ENCODE measurements at places on chromosomes 4 and X.
A peak's percentile ranks its signal among the peaks of the same experiment; 100 is the strongest.

- no peak for DNase-seq
Measured at GRCh38 chr4:48379587-48380180, 38.4 kb downstream of the SLAIN2 start.

DNA sequence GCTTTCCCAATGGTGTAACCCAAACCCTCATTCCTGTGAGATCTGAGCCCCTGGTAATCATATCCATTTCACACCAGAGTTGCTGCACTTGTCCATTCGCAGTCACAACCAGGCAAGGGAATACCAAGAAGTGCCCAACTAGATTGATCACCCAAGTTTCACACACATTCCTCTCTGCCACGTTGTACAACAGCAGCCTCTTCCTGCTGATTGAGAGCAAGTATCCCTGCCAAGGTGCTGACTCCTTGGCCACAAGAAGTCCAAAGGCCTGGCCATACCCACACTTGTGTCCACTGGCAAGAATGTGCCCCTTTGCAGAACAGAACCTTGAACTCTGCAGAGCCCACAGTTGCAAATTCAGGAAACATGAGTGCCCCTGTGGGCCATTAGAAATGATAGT, 6.5 kb upstream of the ACOT9 start:
- no peak for DNase-seq

- no peak for DNase-seq
Measured at GRCh38 chrX:63809173-63809572, 24.2 kb upstream of the ARHGEF9 start.

DNA sequence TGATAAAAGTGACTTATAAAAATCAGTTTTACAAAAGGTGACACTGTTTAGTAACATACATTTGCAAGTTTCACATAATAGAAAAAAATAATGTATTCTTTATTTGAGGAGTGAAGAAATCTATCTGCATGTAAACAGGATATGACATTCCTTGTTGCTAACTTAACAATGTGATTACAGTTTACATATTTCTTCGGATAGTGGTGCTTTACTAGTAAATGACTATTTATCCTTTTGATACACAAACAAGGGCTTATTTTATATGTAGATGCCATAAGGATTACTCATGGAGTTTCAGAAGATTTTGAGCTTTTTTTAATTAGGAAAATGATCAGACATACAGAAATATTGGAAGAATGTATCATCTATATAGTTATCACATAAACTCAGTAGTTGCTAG, 126.5 kb downstream of the SLIT2 start:
- DNase-seq: no peak

DNA sequence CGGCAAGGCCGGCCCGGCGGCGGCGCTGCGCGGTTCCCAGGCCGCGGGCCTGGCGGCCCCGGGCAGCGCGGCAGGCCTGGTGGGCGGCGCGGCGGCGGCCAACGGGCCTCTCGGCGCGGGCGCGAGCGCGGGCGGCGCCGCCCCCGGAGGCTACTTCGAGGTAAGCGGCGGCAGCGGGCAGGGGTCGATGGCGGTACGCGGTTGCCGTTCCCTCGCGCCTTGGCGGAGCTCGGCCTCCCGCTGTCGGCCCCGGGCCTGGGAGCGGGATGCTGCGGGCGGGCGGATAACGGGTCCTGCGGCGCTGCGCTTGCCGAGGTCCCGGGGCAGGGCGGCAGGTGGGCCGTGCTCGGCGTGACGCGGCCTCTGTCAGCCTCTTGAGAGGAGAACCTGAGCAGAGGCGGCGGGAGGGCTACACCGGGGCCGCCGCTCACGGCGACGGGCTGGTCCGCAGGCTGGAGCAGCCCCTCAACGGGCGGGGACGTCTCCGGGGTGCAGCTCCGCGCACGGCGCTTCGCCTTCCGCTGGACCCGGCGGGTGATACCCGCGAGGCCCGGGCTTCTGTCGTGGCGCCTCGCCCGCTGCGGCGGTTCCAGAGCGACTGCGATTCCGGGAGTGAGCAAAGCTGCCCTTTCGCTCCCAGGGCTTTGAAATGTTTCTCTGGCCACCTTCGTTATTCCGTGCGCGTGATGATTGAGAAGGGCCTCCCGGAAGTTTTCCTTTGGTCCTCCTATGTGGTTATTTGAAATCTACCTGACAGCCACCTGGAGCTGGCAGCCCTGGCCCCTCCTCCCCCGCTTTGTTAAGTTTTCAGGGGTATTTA, 774 bp downstream of the FAM193A start:
- peak; percentile 44 for DNase-seq

DNA sequence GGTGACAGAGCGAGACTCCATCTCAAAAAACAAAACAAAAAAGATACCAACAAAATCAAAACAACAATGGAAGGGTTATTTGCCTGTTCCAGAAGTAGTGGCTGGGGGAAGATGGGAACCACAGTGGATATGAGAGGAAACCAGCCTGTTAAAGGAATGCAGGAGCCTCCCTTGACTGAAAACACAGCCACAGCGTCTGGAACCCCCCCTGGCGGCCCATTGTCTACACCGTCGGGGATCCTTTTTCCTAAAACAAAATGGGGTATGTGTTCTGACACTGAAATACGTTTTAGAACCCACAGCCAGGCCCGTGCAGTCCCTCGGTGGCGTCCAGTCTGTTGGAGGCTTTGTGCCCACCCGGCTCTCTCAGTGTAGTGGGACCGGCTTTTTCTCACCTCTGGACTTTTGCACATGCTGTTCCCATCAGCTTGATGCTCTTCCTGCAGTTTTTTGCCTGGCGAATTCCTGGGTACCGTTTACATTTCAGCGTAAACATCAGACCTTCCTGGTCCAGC, 19.6 kb downstream of the PIGG start:
- no peak for DNase-seq

DNA sequence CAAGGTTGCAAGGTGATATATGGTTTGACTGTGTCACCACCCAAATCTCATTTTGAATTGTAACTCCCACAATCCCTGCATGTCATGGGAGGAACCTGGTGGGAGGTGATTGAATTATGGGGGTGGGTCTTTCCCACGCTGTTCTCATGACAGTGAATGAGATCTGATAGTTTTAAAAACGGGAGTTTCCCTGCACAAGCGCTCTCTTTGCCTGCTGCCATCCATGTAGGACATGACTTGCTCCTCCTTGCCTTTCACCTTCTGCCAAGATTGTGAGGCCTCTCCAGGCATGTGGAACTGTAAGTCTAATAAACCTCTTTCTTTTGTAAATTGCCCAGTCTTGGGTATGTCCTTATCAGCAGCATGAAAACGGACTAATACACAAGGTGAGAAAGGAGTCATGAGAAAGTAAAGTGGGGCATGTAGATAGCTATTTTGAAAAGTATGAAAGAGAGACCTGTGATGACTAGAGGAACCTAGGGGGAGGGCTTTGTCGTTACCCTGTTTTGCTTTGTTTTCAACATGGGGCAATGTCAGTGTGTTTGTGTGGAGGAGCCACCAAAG, 6.3 kb downstream of the ZBTB49 start:
- DNase-seq: no peak

DNA sequence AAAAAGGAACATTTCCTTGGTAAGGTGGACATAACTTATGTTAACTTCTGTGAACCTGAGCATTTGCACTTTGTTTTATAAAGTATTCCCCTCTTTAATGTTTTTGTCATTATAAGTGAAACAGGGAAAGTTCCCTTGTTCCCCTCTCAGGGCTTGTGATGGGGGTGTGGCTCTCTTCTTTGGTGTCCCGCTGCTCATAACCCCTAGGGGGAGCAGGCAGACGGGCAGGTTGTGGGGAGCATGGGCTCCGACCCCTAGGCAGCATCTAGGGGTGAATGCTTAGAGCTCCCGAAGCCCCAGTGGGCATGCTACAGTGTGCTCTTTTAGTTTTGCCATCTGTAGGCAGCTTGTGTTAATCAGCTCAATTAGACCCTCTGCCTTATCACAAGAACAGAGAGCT, 200.4 kb downstream of the DACH2 start:
- no peak for DNase-seq

- no peak for DNase-seq
Measured at GRCh38 chr4:6419452-6420028, 52.9 kb downstream of the PPP2R2C start.

- no peak for DNase-seq
Measured at GRCh38 chr4:18366892-18367291, 345.3 kb upstream of the LCORL start.

- no peak for DNase-seq
Measured at GRCh38 chr4:17093481-17093880, 195.0 kb upstream of the LDB2 start.

GRCh38 chrX:21181232-21181853, 192.9 kb upstream of the CNKSR2 start:
- no peak for DNase-seq

DNA sequence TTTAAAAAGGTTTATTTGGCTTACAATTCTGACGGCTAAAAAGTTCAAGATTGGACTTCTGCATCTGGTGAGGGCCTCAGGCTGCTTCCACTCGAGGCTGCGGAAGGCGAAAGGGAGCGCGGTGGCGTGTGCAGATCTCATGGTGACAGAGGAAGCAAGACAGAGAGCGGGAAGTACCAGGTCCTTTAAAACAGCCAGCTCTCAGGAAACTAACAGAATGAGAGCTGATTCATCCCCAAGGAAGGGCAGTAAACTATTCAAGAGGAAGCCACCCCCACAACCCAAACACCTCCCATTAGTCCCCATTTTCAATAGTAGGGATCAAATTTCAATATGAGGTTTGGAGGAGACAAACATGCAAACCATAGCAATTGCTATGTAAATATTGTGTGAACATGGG, 2144.2 kb upstream of the AGA start:
- DNase-seq: no peak

- no peak for DNase-seq
Measured at GRCh38 chr4:74555231-74555630, 110.3 kb downstream of the AREG start.

DNA sequence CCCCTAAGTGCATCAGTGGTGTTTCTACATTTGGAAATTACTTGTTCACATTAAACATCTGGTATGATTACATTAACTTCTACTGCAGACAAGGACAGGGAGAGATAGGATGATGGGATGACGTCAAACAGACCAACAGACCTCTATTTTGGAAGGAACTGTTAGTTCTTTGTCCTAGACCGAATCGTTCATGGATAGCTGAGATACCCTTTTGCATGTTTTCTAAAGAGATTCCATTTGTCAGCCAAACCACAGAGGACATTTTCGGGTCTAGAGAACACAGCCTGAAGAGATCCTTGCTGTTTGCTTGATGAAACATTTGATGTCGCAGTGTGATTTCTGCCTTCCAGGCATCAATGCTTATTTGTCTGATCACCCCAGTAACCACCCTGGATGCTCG, 27.7 kb downstream of the CHST7 start:
- no peak for DNase-seq

DNA sequence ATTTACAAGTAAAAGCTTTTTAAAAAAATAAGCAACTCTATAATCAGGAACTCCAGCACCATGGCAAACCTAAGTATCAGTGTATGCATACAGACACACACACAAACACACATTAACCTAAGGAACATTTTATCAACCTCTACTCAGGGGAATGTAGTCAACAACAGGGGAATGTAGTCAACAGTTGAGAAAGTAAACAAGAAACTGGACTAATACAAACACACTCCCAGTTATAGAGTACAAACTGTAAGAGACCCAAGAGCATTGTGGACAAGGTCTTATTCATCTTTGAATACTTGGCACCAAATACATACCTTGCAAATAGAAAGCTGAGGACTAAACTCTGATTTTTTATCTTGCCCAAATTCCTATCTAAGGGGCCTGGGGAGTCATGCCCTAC, 36.2 kb downstream of the PAPSS1 start:
- DNase-seq: no peak

- no peak for DNase-seq
Measured at GRCh38 chr4:74671080-74671698, 123.1 kb downstream of the BTC start.

DNA sequence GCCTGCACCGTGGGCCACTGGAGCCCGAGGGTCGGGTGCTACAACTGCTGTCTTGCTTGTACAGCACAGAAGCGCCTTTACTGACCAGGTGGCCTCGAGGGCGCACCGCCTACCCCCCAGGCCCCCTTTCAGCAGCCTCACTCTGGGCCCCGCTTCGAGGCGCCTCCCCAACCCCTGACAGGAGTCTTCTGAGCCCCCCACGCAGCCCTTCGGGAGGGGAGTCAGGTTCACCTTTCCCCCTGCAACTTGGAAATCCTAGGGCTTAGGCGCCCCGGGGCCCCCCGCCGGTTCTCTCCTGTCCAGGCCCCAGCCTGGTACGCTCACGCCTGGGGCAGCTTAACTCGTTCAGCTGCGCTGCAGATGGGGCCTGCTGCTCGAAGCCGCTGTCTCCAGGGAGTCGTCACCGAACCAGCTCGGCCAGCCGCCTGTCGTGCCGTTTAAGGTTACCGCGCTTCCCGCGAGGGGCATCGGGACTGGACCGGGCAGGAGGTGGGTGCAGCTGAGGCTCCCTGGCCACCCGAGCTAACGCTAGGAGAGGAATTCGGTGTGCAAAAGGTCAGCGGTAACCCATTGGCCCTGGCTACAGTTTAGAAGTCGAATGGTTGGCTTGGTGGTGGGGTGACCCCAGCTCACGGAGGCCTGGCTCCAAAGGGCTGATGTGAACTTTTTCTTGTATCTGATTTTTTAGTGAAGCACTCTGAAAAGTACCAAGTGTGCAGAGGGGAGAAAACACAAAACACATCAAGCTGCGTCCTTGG, 58.9 kb upstream of the BCOR start:
- DNase-seq: no peak

DNA sequence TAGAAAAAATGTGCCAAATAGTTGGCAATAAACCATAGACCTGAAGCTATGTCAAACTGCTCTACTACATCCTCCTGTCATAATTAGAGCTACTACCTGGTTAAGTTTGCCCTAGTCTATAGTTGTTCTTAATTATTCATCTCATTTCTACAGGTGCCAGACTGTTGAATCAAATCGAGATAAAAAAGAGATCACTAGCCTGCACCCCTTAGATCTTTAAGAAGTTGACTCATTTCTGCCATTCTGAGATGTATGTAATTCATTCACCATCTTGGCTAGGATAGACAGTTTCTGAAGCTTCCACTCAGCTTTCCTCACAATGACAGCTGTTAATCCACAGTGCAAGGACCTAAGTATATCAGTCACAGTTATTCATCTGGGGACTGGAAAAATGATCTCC, 452.1 kb upstream of the BOD1L1 start:
- no peak for DNase-seq

- DNase-seq: no peak
Measured at GRCh38 chr4:145909773-145910172, 28.9 kb downstream of the ZNF827 start.

DNA sequence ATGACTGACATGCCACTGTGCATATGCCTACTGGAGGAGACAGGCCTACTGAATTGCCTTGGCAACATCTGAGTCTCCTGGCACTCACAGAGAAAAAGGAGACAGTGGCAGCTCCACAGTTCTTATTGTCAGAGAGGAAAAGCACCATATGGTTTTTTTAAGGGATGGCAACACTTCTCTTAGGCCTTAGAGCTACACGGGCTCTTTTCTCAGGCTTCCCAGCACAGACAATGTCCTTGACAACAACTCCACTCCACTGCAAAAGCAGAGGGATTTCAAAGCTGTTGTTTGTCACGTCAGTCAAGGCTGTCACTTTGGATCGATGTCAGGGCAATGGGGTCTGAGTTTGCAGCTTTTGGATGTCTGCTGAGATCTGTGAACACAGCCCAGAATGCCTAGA, 4.7 kb upstream of the CLCN4 start:
- DNase-seq: no peak
